Stomach (tissue), 19 donors: ENCODE measurements at places on chromosomes 4 and X. TPM values are rescaled to one million over a fixed set of nuclear protein-coding genes. Genes with fewer than 3 reads are reported as not detected.

Gene TMEM184C
- 5.1 TPM for polyA plus RNA-seq

Gene TECRL
- 0.12 TPM for polyA plus RNA-seq

Gene FAM53A
- polyA plus RNA-seq = 1.4 TPM

Gene CCSER1
- 1.00 TPM for polyA plus RNA-seq

Gene SUV39H1
- polyA plus RNA-seq = 4.7 TPM

Gene OCRL
- polyA plus RNA-seq = 8.2 TPM

Gene NALF2
- 1.1 TPM for polyA plus RNA-seq

Gene MAGEE2
- not detected for polyA plus RNA-seq

Gene SSX1
- not detected for polyA plus RNA-seq

Gene IQSEC2
- 16.5 TPM for polyA plus RNA-seq

Gene CT45A1
- polyA plus RNA-seq = not detected

Gene CRMP1
- 1.4 TPM for polyA plus RNA-seq
